Psoas muscle (tissue), 8 donors: ENCODE measurements at places on chromosomes 12 and 14.

- H3K27ac ChIP-seq = no peak overlapping the region
- no peaks in the 10 kb centered on the region for H3K27me3 ChIP-seq
- H3K4me3 ChIP-seq = no peak overlapping the region
- H3K4me1 ChIP-seq = peaks cover 19% of the 10 kb centered on the region
- no peaks in the 10 kb centered on the region for H3K36me3 ChIP-seq
- DNase-seq = no peak
Observed at GRCh38 chr12:109589240-109589590, 15.6 kb downstream of the MVK start.

- no peak for DNase-seq
- no peak overlapping the region for H3K27ac ChIP-seq
- H3K36me3 ChIP-seq = no peaks in the 10 kb centered on the region
- H3K4me3 ChIP-seq = no peak overlapping the region
- H3K27me3 ChIP-seq = no peaks in the 10 kb centered on the region
- no peaks in the 10 kb centered on the region for H3K4me1 ChIP-seq
Observed at GRCh38 chr12:54975272-54975671, 9.3 kb downstream of the TESPA1 start.

GRCh38 chr12:50689437-50689836 lies 74.5 kb upstream of the ATF1 start:
- no peak for DNase-seq
- H3K36me3 ChIP-seq = peaks cover 2% of the 10 kb centered on the region

GRCh38 chr14:81765651-81766275 lies 232.1 kb upstream of the SEL1L start:
- H3K27me3 ChIP-seq = no peaks in the 10 kb centered on the region
- DNase-seq = no peak
- no peaks in the 10 kb centered on the region for H3K36me3 ChIP-seq
- no peaks in the 10 kb centered on the region for H3K4me1 ChIP-seq
- no peak overlapping the region for H3K4me3 ChIP-seq

DNA sequence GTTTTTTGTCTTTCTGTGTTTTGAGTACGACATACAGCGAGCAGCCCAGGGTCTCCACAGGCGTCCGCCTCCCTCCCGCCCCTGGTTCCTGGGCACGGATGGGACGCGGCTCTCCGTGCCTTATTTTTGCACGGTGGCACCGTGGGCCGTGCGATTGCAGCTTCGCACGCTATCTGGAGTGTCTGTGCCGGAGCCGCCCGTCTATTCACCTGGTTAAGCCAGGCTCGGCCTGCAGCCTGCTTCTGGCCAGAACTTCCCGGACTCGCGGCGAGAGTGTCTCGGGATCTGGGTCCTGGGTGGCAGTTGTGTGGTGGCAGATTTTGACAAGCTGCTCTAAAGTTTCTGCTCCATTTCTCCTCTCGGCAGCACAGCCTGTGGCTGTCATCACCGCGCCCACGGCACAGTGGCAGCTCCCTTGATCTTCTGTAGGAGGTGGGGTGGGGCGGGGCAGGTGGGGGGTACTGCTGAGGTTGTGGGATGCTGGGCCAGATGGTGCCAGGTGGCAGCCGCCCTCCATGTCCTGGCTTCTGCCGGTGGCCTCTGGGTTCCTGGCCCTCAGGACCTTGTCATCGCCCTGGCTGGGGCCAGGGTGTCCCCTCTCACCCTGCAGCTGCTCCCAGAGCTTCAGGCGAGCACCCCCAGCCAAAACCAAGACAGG lies 2.9 kb downstream of the MMP17 start:
- no peak overlapping the region for H3K27ac ChIP-seq
- no peak for DNase-seq
- peaks cover 5% of the 10 kb centered on the region for H3K4me1 ChIP-seq
- no peaks in the 10 kb centered on the region for H3K36me3 ChIP-seq
- peaks cover 83% of the 10 kb centered on the region for H3K27me3 ChIP-seq

DNA sequence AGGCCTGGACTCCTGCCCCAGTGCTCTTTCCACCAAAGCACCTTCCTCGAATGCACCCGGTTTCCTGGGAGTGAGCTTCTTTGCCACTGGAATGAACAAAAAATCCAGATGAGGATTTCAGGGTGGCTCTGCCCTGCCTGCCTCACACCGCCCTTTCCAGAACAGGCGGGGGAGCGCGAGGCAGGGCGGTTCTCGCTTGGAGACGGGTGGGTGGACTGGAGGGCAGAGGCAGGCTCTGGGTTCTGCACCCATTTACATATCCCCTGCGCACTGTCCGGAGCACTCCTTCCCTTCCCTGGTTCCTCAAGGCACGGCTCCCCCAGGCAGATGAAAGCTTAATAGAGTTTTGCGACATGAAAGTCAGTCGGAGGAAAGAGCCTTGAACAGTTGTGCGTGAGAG lies 69.7 kb upstream of the DLK1 start:
- H3K27ac ChIP-seq = no peak overlapping the region
- H3K27me3 ChIP-seq = peaks cover 1% of the 10 kb centered on the region
- DNase-seq = no peak
- no peak overlapping the region for H3K4me3 ChIP-seq
- no peaks in the 10 kb centered on the region for H3K36me3 ChIP-seq

- H3K36me3 ChIP-seq = no peaks in the 10 kb centered on the region
- no peaks in the 10 kb centered on the region for H3K27me3 ChIP-seq
- no peaks in the 10 kb centered on the region for H3K4me1 ChIP-seq
- H3K4me3 ChIP-seq = no peak overlapping the region
Observed at GRCh38 chr14:58104808-58105207, 47.2 kb downstream of the ARMH4 start.

- H3K27me3 ChIP-seq = no peaks in the 10 kb centered on the region
- DNase-seq = no peak
- no peaks in the 10 kb centered on the region for H3K4me1 ChIP-seq
- peaks cover 13% of the 10 kb centered on the region for H3K36me3 ChIP-seq
Observed at GRCh38 chr14:22900081-22900799, 17.2 kb downstream of the REM2 start.

GRCh38 chr12:76942267-76942666 lies 63.4 kb upstream of the CSRP2 start:
- no peak overlapping the region for H3K4me3 ChIP-seq
- no peak for DNase-seq
- no peaks in the 10 kb centered on the region for H3K4me1 ChIP-seq
- H3K36me3 ChIP-seq = no peaks in the 10 kb centered on the region
- no peak overlapping the region for H3K27ac ChIP-seq

GRCh38 chr12:48995086-48995879 lies 3.9 kb downstream of the DDN start:
- peak overlapping the region; percentile 58 for H3K4me3 ChIP-seq
- no peaks in the 10 kb centered on the region for H3K36me3 ChIP-seq
- peak; percentile 90 for DNase-seq
- no peak overlapping the region for H3K27ac ChIP-seq
- peaks cover 63% of the 10 kb centered on the region for H3K27me3 ChIP-seq

GRCh38 chr12:102479939-102480338 lies 424 bp downstream of the IGF1 start:
- H3K36me3 ChIP-seq = no peaks in the 10 kb centered on the region
- H3K4me1 ChIP-seq = peaks cover 12% of the 10 kb centered on the region
- H3K27me3 ChIP-seq = no peaks in the 10 kb centered on the region

GRCh38 chr12:56031987-56032386 lies 9.7 kb upstream of the RPS26 start:
- H3K27me3 ChIP-seq = no peaks in the 10 kb centered on the region
- no peak overlapping the region for H3K4me3 ChIP-seq
- H3K27ac ChIP-seq = no peak overlapping the region
- no peaks in the 10 kb centered on the region for H3K4me1 ChIP-seq

DNA sequence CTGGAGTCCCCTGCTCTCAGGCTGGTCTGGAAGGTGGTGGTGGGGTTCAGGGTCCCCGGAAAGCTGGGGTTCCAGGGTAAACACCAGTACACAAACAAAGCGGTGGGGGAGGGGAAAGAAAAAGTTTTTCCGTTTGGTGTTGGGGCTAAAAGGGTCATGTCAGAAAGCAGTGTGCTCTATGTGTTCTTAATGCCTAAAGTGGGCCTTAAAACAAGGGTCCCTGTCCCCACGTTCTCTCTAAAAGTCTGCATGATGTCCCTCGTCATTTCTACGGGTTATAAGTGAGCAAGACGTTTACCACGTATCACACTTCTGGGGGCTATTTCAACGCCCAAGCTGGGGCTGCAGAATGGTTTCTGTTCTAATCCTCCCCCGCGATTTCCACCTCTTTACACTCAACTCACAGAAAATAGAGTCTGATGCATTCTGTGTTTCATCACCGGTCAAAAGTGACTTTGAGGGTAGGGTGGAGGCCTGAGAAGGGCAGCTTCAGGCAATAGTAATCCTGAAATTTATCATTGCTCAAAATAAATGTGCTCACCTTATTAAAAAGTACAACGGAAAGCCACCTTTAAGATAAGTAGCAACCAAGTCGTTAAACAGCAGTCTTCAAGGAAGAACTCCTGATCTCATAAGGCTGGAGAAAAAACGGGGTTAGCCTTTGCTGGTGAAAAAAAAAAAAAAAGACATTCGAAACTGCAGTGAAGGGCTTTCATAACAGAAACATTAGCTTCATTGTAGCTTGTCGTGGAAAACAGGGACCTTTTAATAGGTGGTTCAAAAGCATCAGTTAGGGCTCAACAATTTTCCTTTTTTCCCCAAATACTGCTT lies 63.9 kb upstream of the PTGR2 start:
- no peaks in the 10 kb centered on the region for H3K27me3 ChIP-seq
- H3K4me3 ChIP-seq = peak overlapping the region; percentile 82
- H3K4me1 ChIP-seq = peaks cover 59% of the 10 kb centered on the region

GRCh38 chr14:97046967-97047366 lies 249.8 kb downstream of the VRK1 start:
- H3K27me3 ChIP-seq = no peaks in the 10 kb centered on the region
- H3K4me1 ChIP-seq = no peaks in the 10 kb centered on the region
- H3K27ac ChIP-seq = no peak overlapping the region
- no peaks in the 10 kb centered on the region for H3K36me3 ChIP-seq
- DNase-seq = no peak

DNA sequence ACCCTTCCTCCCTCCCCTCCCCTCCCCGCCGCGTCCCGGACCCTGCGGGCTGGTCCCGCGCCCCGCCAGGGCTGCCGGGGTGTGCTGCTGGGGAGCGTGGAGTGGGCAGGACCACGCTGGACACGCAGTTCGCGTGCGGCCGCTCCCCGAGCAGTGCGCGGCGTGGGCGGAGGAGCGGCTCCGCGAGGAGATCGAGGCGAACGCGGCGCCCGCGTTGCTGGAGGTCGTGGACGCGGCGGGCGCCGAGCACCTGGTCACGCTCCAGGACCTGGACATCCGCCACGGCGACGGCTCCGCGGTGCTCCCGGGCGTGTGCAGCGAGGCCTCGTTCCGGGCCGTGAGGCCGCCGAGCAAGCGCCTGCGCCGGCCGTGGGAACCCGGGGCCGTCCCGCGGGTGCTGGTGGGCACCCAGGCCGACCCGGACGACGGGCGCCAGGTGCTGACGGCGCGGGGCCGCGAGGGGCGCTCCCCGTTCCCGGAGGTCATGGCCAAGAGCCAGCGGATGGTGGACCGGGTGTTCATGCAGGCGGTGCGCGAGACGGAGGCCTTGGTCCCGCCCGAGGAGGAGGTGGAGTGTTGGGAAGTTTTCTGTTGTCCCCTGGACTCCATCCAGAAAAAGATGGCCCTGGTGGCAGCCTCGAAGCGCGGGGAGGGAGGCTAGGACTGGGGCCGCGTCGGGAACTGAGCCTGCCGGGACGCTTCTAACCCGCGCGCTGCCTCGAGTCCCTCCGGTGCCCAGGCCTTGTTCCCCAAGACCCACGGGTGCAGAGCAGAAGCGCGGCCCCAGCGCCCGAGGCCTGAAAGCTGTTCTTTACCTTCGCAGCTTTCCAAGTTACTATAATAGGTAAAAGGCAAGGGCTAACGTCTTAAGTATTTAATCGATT lies 54.7 kb upstream of the EIF5 start:
- peaks cover 43% of the 10 kb centered on the region for H3K27me3 ChIP-seq
- H3K36me3 ChIP-seq = no peaks in the 10 kb centered on the region
- peak overlapping the region; percentile 68 for H3K27ac ChIP-seq
- peak overlapping the region; percentile 58 for H3K4me3 ChIP-seq

GRCh38 chr12:128008341-128008740 lies 258.6 kb upstream of the TMEM132C start:
- H3K27ac ChIP-seq = no peak overlapping the region
- H3K36me3 ChIP-seq = no peaks in the 10 kb centered on the region
- H3K27me3 ChIP-seq = no peaks in the 10 kb centered on the region

GRCh38 chr14:63487724-63488123 lies 55.5 kb downstream of the PPP2R5E start:
- DNase-seq = no peak
- no peak overlapping the region for H3K4me3 ChIP-seq
- no peaks in the 10 kb centered on the region for H3K36me3 ChIP-seq
- H3K27ac ChIP-seq = no peak overlapping the region
- no peaks in the 10 kb centered on the region for H3K27me3 ChIP-seq
- H3K4me1 ChIP-seq = peaks cover 31% of the 10 kb centered on the region

GRCh38 chr12:116366456-116366776 lies 88.9 kb upstream of the MED13L start:
- H3K27ac ChIP-seq = no peak overlapping the region
- H3K4me3 ChIP-seq = no peak overlapping the region
- H3K27me3 ChIP-seq = no peaks in the 10 kb centered on the region
- peaks cover 12% of the 10 kb centered on the region for H3K4me1 ChIP-seq
- no peak for DNase-seq

DNA sequence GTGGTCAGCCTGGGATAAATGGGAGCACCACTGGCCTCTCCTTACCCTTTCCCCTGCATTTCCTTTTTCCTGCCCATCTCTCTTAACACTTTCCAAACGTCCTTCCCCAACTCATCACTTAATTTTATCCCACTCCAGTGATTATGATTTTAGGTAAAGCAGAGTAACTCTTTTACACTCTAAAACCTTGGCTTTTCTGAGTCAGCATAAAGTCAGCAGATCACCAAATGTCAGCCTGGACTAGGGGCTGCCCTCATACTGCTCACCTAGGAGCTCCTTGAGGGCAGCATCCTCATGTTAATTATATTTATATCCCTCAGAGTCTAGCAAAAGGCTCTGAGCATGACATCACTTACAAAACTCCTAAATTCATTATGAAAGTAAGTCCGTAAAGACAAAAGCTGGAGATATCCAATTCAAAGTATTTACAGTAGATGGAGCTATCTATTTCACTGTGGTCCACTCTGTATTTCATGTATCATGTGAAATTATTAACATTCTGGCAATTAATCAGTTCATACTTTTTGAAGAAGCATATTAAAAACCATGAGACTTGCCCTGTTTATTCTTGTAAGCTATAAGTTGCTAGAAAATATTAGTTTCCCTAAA lies 17.0 kb upstream of the DICER1 start:
- H3K27ac ChIP-seq = no peak overlapping the region
- H3K4me1 ChIP-seq = no peaks in the 10 kb centered on the region
- H3K27me3 ChIP-seq = no peaks in the 10 kb centered on the region

DNA sequence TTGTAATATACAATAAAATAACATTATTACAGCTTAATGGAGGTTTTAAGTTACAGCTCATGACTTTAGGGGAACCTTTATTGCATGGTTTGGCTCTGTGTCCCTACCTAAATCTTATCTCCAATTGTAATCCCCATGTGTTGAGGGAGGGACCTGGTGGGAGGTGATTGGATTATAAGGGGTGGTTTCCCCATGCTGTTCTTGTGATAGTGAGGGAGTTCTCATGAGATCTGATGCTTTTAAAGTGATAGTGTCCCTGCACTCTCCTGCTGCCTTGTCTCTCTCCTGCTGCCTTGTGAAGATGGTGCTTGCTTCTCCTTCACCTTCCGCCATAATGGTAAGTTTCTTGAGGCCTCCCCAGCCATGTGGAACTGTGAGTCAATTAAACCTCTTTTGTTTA lies 132.1 kb upstream of the SYT1 start:
- no peak overlapping the region for H3K4me3 ChIP-seq
- no peaks in the 10 kb centered on the region for H3K4me1 ChIP-seq
- DNase-seq = no peak
- H3K27ac ChIP-seq = no peak overlapping the region

- peak; percentile 86 for DNase-seq
- no peak overlapping the region for H3K4me3 ChIP-seq
- peaks cover 15% of the 10 kb centered on the region for H3K4me1 ChIP-seq
- peaks cover 3% of the 10 kb centered on the region for H3K36me3 ChIP-seq
- no peaks in the 10 kb centered on the region for H3K27me3 ChIP-seq
- H3K27ac ChIP-seq = peak overlapping the region; percentile 61
Observed at GRCh38 chr12:3218228-3219171, 141.3 kb downstream of the TSPAN9 start.
